ENCODE measurements at places on chromosomes 16 and 17. TPM values are rescaled to one million over a fixed set of nuclear protein-coding genes. Genes with fewer than 3 reads are reported as not detected.

The GLTPD2 gene
- not detected for total RNA-seq

The TBC1D3D gene
- total RNA-seq: 8.4 TPM

- H3K4me1 ChIP-seq: peaks cover 40% of the 10 kb centered on the region
- H3K4me3 ChIP-seq: no peak overlapping the region
- DNase-seq: no peak
Observed at GRCh38 chr17:9255833-9256232, 234.5 kb downstream of the NTN1 start.

- no peaks in the 10 kb centered on the region for H3K36me3 ChIP-seq
- no peak for DNase-seq
- H3K4me1 ChIP-seq: peaks cover 14% of the 10 kb centered on the region
- no peaks in the 10 kb centered on the region for H3K27me3 ChIP-seq
Observed at GRCh38 chr17:30550512-30551273, 73.5 kb downstream of the GOSR1 start.

The STAC2 gene
- not detected for total RNA-seq

The PDILT gene
- total RNA-seq: not detected

GRCh38 chr16:57619133-57619605, 9.3 kb upstream of the ADGRG1 start:
- no peaks in the 10 kb centered on the region for H3K36me3 ChIP-seq
- H3K4me3 ChIP-seq: no peak overlapping the region
- no peak for DNase-seq
- peaks cover 3% of the 10 kb centered on the region for H3K27me3 ChIP-seq

- no peak overlapping the region for H3K27ac ChIP-seq
- H3K27me3 ChIP-seq: peaks cover 4% of the 10 kb centered on the region
- DNase-seq: no peak
- no peaks in the 10 kb centered on the region for H3K36me3 ChIP-seq
Observed at GRCh38 chr17:79904865-79905264, 65.6 kb upstream of the CBX4 start.

The CMTM2 gene
- total RNA-seq: 0.73 TPM

- H3K4me1 ChIP-seq: no peaks in the 10 kb centered on the region
- peaks cover 30% of the 10 kb centered on the region for H3K36me3 ChIP-seq
- no peak overlapping the region for H3K27ac ChIP-seq
- no peak overlapping the region for H3K4me3 ChIP-seq
- no peak for DNase-seq
Observed at GRCh38 chr17:49836111-49837030, 11.5 kb downstream of the TAC4 start.

- no peak for DNase-seq
- H3K4me1 ChIP-seq: peaks cover 2% of the 10 kb centered on the region
- peaks cover 58% of the 10 kb centered on the region for H3K36me3 ChIP-seq
- no peak overlapping the region for H3K4me3 ChIP-seq
Observed at GRCh38 chr16:19704321-19705145, 13.5 kb downstream of the KNOP1 start.

- H3K36me3 ChIP-seq: no peaks in the 10 kb centered on the region
- DNase-seq: no peak
- H3K4me1 ChIP-seq: no peaks in the 10 kb centered on the region
- H3K27ac ChIP-seq: no peak overlapping the region
Observed at GRCh38 chr17:72987166-72987565, 105.3 kb downstream of the SLC39A11 start.

- H3K4me1 ChIP-seq: peaks cover 41% of the 10 kb centered on the region
- H3K27ac ChIP-seq: peak overlapping the region; percentile 47
- peaks cover 19% of the 10 kb centered on the region for H3K27me3 ChIP-seq
Observed at GRCh38 chr17:1714427-1714979, 4.3 kb upstream of the TLCD2 start.

The SAMD14 gene
- 0.07 TPM for total RNA-seq

The CHST5 gene
- not detected for total RNA-seq

DNA sequence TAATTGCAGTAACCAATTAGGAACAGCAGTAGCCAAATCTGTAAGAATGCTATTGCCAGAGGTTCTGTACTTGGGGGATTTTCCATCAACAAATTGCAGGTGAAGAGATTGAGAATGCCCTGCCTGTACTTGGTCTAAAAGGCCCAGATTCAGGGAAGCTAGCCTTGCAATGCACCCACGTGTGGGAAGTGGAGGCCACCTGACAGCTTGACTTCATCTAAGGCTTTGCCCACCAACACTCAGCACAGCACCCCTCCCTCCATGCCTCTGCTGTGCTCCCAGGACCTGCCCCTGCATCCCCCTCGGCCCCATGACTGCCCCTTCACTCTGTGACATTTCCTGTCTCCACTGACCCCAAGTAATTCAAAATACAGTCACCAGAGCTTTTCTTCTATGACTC, 79.1 kb upstream of the CDH5 start:
- no peak overlapping the region for H3K4me3 ChIP-seq
- no peaks in the 10 kb centered on the region for H3K4me1 ChIP-seq
- H3K27ac ChIP-seq: no peak overlapping the region
- H3K27me3 ChIP-seq: peaks cover 5% of the 10 kb centered on the region

The CRHR1 gene
- total RNA-seq: not detected

- no peak for DNase-seq
- H3K27me3 ChIP-seq: no peaks in the 10 kb centered on the region
- no peak overlapping the region for H3K4me3 ChIP-seq
- H3K36me3 ChIP-seq: peaks cover 17% of the 10 kb centered on the region
Observed at GRCh38 chr16:81706327-81707295, 72.5 kb upstream of the PLCG2 start.

- H3K27me3 ChIP-seq: peaks cover 16% of the 10 kb centered on the region
- peaks cover 18% of the 10 kb centered on the region for H3K4me1 ChIP-seq
- no peak overlapping the region for H3K27ac ChIP-seq
- no peak for DNase-seq
Observed at GRCh38 chr17:8408371-8408770, 10.7 kb upstream of the RNF222 start.

DNA sequence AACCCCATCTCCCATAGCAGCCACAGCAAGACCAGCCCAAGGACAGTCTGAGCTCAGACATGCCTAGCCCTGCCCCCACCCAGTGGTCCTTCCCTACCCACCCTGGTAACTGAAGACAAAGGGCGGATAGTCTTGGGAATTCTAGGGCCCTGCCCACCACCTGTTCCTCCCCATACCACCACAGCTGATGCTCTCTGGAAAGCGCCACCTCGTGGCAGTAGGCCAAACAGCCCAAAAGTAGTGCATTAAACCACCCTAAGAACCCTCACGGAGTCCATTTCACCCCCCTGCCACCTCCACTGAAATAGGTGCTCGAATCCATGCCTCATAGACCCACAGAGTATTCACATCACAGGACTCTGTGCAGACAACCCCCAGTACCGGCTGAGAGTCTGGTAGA, 1021.4 kb downstream of the CDH8 start:
- H3K27me3 ChIP-seq: no peaks in the 10 kb centered on the region
- H3K4me3 ChIP-seq: no peak overlapping the region
- H3K36me3 ChIP-seq: no peaks in the 10 kb centered on the region
- no peaks in the 10 kb centered on the region for H3K4me1 ChIP-seq
- no peak for DNase-seq
- no peak overlapping the region for H3K27ac ChIP-seq

The MYL11 gene
- not detected for total RNA-seq

GRCh38 chr17:43907425-43907981, at the start of gene MPP2:
Gene MPP2, minus strand, starts transcription at chr17:43907536. Its CDS starts 3,076 bp downstream, at chr17:43904460.
- H3K36me3 ChIP-seq: no peaks in the 10 kb centered on the region
- H3K4me3 ChIP-seq: peak within 1 kb of the TSS; percentile 41
- peak; percentile 42 for DNase-seq
- H3K27ac ChIP-seq: no peak within 1 kb of the TSS

DNA sequence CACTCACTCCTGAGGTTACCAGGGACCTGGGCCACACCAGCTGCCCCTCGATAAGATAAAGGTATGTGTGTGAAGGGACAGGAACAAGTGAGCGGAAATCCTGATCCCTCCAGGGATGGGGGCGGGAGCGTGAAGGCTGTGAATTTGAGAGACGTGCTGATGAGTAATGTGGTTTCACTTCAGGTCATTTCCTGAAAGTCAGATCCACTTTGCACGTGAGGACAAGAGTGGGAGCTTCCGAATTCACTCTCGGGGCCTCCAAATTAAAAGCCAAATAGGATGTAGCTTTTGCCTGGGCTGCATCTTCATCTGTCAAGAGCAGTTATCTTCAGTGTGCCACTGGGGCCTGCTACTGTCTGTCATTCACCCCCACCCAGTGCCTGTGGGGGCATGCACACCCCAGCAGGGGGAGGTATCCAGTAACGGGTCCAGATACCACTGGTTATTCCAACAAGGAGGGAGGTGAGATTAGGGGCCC, 87.4 kb upstream of the LHX1 start:
- no peaks in the 10 kb centered on the region for H3K36me3 ChIP-seq
- DNase-seq: peak; percentile 18
- no peak overlapping the region for H3K4me3 ChIP-seq

DNA sequence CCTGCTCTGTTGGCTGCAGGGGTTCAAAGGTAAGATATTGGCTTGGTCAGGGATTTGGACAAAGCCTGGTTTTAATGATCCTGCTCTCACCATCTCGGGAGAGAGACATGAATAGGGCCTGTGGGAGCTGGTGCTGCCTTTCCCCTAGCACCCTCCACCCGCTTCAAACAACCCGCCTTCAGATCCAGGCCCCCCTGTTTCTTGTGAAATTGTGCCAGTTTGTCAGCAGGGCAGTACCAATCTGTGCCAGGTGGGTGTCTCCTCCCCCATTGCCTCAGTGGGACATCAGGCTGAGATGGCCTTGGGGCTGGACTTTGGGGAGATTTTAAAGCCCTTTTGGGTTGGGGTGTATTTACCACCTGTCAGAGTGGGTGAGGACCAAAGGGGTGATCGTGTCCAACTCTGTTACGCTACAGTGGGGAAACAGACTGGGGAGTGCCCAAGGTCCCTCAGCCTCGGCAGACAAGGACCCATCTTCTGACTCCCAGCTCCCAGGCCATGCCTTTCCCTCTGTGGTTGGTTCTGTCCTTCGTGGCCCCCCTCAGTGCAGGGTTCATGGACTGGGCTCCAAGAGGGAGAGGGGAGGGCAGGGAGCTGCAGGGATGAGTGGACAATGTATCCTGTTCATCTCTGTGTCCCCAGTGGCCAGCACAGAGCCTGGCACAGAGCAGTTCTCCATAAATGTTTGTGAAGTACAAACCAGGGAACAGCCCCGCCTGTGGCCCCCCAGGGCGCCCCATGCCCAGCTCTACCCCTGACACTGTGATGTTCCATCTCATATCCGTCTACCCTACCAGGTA, 3.3 kb downstream of the ARHGAP23 start:
- no peak overlapping the region for H3K27ac ChIP-seq
- DNase-seq: no peak
- no peak overlapping the region for H3K4me3 ChIP-seq
- peaks cover 15% of the 10 kb centered on the region for H3K27me3 ChIP-seq
- peaks cover 8% of the 10 kb centered on the region for H3K4me1 ChIP-seq

DNA sequence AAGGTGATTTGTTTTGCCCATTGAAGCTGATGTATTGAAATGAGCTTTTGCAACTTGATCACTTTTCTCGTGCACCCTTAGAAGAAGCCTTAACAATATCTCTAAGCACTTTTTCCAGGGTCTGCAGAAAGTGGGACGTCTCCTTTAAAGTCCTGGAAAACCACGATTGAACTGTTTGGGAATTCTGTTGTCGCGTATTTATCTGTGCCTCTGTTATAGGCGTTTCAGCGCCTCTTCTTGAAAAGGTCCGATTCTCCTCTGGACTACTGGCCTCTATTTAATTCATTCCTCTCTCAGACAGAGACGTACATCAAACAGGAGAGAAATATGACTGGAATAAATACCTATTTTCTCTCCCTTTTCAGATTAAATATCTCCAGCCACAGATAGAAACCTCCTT, 262.4 kb upstream of the PSMD7 start:
- peaks cover 2% of the 10 kb centered on the region for H3K27me3 ChIP-seq
- no peak for DNase-seq
- H3K27ac ChIP-seq: no peak overlapping the region
- H3K36me3 ChIP-seq: no peaks in the 10 kb centered on the region
- H3K4me3 ChIP-seq: no peak overlapping the region

The ACSM2A gene
- not detected for total RNA-seq

The ZCCHC14 gene
- 7.6 TPM for total RNA-seq

Data from activated CD4-positive, alpha-beta T cell treated with anti-CD3 and anti-CD28 coated beads, Interleukin-2, amount 10 ng/mL, durations not matched to agents 7 days and 5 days (primary cell).